NCI-H526 (cell line): ENCODE measurements at places on chromosomes 12 and 14.
A peak's percentile ranks its signal among the peaks of the same experiment; 100 is the strongest.

DNA sequence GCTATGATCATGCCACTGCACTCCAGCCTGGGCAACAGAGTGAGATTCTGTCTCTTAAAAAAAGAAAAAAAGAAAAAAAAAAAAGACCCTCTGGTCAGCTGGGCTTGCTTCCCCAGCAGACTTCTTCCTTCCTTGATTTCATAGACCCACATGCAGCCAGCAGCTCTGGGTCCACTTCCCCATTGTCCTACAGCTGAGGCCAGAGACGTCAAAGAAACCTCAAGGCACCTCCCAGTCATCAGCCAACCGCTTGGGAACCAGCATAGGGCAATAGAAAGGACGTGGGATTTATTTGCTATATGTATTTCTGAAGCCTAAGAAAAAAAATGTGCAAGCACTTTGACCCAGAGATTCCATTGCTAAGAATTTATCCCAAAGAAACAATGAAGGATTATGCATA, 35.4 kb upstream of the SPPL3 start:
- no peak for DNase-seq

GRCh38 chr12:114229150-114229549, 176.8 kb downstream of the TBX5 start:
- no peak for DNase-seq

DNA sequence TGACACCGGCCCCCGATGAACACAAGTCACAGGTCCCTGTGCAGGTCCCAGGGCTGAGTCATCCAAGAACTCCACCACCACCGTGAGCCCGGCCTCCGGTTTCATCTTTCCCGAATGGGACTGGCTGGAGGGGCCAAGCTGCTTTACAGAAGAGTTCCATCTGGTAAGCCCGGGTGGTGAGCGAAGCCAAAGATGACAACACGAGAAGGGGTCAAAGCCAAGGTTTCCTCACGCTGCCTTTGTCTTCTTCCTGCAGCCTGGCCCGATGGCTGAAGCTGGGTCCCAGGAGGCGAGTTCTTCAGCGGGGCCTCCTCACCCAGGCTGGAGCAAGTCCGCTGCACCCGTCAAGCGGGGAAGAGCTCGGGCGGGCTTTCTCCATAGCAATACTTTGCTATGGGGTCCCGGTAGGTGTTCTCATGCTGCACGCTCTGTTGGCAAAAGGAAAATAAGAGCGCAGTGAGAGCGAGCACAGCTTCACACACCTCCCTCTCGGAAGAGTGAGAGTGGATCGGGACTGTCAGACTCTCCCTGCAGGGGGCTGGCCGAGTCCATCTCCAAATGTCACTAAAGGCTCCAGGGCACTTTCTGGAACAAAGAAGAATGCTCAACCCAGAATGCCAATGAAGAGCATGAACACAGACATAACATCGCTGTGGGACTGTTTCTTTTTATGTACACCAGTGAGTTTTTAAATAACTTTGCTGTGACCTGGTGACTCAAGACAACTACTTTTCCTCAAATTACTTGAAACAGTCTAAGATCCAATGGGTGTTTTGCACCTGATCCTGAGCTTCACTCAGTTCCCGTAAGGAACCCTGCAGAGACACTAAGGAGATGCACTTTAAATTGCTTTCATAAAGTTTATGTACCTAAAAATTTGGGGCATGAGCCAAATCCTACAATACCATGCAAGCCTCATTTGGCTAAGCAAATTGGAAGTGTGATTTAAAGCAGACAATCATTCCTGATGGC, 20.1 kb downstream of the SPRING1 start:
- DNase-seq, result no peak

DNA sequence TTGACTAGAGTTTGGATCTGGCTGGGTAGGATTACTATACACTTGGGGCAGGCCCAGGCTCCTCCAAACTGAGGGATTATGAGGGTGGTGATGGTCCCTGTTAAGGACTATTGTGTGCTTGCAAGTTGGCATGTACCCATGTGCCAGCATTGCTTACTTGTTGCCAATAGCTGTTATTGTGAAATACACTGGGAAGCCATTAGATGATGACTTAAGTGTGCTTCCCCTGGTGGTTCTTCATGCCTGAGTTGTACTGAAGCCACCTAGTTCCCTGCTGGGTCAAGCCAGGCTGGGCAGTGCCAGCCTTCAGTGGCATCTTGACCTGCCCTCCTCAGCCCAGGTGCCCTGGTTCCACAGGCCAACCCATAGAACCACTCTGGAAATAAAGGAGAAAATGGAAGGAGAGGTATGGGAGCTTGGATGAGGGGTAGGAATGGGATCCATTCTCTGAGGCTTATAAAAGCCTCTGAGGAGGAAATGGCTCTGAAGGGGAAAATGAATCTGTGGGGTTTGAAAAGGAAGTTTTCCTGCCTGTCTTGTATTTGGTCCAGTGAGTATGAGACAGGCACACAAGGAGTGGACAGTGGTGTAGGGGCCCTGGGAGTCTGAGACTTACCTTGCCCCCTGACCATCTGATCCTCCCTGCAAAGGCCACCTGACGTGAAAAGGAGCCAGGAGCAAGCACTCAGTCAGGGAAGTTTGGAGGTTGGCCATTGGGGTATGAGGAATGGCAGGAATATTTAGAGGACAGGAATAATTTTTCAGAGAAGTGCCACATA, 724 bp downstream of the LTB4R start:
- DNase-seq, result no peak

GRCh38 chr14:91113829-91114078, at the start of gene DGLUCY:
DGLUCY (plus strand) TSS chr14:91114073; CDS start chr14:91160295, 46,222 bp downstream.
- DNase-seq, result no peak

- DNase-seq, result no peak
These were observed 171.1 kb upstream of the G2E3 start for GRCh38 chr14:30387871-30388270.

DNA sequence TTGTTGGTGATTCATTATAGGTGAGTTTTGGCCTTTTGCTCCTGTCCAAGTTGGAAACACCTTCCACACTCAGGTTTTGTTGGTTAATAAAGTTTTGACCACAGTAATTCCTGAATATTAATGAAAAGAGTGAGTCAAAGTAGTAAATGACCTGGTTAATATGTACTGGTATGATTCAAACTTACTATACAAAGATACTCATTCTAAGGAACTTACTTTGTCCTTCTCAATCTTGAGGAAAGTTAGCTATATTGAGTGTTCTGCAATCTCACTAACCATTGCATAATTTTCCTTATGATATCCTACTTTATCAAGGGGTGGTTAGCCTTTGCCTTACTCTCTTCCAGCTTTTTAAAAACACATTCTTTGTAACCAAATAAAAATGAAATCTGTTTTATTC, 20.9 kb upstream of the HECTD1 start:
- DNase-seq, result no peak

DNA sequence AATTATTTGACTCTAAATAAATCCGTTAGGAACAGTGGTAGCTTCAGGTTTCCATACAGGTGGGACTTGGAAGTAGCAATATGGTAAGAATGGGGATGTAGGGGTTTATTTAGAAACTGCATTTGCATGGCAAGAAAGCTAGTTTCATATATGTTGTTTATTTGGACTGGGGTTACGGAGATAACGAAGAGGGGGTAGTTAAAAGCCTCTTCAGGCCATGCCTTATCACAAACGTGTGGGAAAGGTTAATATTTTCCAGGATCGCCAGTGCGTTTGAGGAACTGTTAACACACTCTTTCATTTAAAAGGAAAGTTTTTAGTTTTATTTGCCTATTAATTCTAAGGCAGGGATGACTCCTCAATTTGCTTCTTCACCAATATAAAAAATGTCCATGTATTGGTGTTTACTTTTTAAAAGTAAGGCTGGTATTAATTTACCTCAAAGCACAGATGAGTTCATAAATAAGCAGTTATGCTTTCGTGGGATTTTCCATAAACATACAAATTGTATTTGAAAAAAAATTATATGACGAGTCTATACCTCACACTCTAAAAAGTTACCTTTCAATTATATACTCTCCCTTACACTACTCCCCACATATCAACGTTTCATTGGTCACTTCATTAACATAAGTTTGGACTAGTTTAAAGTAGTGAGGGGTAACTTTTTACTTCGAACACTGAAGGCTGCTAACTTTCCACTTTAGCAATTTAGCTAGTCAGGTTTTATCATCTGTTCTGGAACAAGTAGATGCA, 814 bp downstream of the RAB2B start:
- DNase-seq, result no peak

DNA sequence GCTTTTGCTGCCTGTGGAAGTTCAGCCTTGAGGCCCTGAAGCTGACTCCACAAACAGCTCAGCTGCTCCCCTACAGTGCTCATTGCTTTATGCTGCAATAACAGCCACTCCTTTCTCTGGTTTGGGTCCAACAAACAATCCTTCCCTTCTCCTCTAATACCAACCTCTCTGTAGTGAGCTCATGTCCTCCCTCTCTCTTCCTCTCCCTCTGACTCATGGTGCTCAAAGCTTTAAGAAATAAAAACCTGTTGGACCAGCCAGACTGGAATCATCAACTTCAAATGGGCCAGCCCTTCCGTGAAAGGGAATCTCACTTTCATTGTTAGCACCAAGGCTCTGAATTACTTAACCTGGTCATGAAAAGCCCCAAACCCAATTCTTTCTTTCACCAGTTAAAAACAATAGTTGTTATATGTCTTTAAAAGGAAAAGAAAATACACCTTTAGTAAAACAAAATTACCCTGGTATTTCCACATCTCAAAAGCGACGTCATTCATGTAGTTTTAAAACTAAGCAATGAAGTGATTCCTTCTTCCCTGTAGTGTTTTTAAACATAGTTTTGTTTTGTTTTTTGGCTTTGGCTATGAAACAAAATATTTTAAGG, 126.4 kb downstream of the DUSP6 start:
- no peak for DNase-seq

DNA sequence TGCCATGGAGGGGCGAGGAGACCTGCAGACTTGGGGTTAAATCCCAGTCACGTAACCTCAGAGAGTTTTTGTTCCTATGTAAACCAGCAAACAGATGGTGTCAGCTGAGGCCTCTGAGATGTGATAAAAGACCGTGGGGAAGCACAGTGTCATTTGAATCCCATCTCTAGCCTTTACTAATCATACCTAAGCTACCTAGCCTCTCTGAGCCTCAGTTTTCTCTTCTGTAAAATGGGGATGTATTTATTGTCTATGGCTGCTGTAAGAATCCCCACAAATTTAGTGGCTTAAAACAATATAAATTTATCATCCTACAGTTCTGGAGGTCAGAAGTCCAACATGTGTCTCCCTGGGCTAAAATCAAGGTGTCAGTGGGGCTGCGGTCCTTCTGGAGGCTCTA, 33.9 kb downstream of the FOXN4 start:
- DNase-seq, result no peak

- DNase-seq, result peak; percentile 60
These were observed 512.4 kb upstream of the TMPO start for GRCh38 chr12:98002887-98003493.

GRCh38 chr12:84336231-84336630, 576.4 kb downstream of the SLC6A15 start:
- no peak for DNase-seq

DNA sequence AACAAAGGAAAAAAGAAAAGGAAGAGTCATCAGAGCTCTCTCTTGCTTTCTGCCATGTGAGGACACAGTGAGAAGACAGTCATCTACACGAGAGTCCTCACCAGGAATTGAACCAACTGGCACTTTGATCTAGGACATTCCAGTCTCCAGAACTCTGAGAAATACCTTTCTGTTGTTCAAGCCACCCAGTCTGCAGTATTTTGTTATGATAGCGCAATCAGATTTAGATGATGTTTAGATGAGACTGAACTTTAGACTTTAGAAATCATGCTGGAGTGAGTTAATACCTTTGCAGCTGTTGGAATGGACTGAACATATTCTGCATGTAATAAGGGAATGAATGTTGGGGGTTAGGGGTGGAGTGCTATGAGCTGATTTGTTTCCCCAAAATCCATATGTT, 28.1 kb upstream of the RAB21 start:
- DNase-seq, result no peak

- no peak for DNase-seq
These were observed 52.5 kb downstream of the MRPL42 start for GRCh38 chr12:93519859-93520258.

- no peak for DNase-seq
These were observed 244.4 kb downstream of the NEDD1 start for GRCh38 chr12:97151481-97151880.

DNA sequence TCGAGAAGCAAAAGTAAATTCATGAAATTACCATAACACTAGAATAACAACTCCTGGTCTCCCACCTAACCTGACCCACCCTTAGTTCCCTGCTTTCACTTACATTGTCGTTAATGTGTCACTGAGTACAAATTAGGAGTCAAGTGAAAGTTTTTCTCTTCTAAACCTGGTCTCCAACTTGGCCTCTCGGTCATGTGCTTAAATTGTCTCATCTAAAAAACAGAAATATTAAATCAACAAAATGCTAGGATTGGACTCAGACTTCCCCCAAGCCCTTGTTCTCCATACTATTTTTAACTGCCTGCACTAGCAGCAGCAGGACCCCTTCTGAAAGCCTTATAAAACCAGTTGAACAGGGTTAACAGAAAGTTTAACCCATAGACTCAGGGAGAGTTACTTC, 1.8 kb upstream of the BTG1 start:
- DNase-seq, result no peak

GRCh38 chr14:41785696-41786095, 179.0 kb downstream of the LRFN5 start:
- peak; percentile 29 for DNase-seq

DNA sequence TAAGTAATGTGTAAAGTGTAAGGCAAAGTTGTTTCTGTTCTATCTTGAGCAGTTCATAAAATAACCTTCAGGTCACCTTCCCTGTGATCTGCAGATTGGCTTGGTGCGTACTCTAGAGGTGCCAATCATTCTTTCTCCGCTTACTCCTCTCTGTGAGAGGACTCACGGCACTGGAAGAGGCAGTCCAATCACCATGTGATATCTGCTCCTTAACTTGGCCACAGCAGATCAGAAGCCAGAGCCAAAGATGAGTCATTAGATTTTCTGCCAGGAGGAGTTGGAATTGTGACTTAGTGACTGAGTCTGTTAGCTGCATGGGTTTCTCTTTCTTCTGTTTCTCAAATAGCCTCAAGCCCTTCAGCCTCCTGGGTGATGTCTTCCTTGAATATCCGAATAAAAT, 165.5 kb downstream of the SLC41A2 start:
- no peak for DNase-seq

GRCh38 chr12:115749071-115749841, 528.2 kb downstream of the MED13L start:
- no peak for DNase-seq

DNA sequence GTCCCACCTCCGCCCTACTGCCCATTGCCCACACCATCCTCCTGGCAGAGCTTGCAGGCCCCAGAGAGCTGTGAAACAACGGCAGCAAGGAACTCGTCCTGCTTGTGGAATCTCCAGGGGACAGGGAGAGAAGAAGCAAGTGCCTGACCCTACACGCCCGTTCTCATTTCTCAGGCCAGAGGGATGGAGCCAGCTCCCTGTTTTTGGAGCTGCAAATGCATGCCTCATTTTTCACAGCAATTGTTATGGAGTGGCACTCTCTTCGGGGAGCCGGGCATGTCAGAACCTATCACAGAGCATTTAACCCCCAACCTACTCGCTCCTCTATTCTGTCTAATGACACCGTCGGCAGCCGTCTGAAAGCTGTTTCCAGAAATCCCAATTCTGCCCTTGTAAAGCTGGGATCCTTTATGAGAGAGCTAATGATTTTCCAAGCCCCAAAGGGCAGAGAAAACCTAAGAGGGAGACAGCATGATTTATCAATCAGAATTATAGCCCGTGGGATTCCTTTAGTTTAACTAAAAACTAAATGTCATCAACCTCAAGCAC, 222.3 kb upstream of the NOS1 start:
- no peak for DNase-seq
